ENCODE measurements at places on chromosomes 4 and X.

DNA sequence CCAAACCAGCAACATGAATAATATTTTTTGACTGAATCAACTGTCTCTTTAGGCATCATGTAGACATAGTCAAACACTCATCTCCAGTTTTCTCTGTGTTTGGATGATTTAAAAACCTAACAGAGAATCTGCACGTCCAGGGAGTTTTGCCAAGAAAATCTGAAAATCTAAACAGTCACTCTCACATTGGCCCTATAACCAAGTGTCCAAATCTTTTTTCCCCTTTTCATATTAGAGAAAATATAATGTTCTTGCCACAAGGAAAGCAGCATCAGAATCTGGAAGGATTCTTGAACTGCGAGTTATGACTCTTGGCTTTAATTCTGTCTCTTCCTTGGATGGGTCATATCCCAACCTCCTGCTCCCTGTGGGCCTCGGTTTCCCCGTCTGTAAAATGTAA lies 8.8 kb upstream of the CHRDL1 start:
- DNase-seq: no peak

DNA sequence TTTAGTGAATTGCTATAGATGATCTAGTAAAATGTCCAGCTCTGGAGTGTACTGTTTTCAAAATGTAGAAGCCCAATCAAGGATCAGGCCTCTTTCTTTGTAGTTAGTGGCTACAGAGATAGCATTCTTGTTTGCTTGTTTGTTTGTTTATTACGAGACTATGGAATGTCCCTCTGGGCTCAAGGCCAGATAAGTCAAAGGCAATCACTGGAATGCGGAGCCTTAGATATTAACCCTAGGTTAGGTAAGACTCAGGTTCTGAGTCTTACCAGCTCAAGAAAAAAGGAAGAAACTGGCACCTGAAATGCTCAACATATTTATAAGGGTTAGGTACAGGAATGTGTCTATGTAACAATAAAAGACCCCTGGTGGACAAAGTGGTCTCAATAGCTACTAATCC lies 261.5 kb downstream of the SLC7A11 start:
- DNase-seq: no peak

DNA sequence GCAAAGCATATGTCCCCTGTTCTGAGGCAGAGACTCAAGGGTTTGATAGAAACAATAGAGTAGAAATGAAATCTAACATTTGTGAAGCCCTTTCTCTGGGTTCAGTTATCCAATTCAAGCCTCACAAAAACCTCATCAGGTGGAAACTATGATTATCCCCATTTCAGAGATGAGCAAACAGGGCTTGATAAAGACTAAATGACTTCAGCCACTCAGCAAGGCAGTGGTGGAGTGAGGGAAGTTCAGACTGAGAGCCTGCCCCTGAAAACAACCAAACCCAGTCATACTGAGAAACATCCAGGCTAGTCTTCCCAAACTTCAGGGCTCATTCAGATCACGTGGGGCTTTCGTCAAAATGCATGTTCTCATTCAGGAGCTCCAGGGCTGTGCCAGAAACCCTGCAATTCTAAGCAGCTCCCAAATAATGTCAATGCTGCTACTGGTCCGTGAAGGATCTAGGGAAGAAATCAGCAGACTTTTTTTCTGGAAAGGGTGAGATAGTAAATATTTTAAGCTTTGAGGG lies 109.6 kb upstream of the KIT start:
- no peak for DNase-seq

DNA sequence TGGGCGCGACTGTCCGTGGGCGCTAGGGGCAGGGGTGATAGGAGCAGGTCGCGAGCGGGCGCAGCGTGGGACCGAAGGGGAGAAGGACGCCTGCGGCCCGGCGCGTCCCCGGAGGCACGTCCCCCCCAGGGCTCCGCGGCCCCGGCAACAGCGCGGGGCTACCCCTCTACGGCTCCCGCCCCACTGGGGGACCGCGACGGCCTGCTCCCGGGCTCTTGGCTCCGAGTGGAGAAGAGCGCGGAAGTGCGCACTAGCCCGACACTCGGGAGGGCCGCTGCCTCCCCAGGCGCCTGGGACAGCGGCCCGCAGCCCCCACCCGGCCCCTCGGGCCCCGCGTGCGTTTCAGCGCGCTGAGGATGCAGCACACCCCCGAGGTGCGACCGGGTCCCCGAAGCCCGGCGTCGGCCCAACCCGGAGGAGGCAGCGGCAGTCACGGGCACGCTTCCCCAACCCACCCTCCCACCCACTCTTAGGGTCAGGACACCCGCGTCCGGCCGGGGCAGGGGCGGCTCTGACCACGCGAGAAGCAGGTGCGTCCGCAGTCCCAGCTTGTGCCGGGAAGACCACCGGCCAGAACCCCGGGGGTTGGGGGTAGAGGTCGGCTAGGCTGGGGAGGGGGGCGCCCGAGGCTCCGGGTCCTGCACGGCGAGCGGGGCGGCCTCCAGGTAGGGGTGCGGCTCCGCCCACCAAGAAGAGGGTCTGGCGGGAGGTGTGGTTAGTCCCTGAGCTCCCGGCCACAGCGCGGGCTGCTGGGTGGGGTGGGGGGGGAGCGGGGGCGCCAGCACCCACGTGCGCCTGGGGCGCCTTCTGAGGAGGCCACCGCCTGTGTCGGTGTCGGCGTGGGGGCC lies 18.5 kb upstream of the NAT8L start:
- no peak for DNase-seq

- DNase-seq: no peak
These were observed 35.5 kb upstream of the SPATA4 start for GRCh38 chr4:176230836-176231235.

GRCh38 chr4:138494931-138495330 lies 252.8 kb upstream of the SLC7A11 start:
- DNase-seq: no peak

DNA sequence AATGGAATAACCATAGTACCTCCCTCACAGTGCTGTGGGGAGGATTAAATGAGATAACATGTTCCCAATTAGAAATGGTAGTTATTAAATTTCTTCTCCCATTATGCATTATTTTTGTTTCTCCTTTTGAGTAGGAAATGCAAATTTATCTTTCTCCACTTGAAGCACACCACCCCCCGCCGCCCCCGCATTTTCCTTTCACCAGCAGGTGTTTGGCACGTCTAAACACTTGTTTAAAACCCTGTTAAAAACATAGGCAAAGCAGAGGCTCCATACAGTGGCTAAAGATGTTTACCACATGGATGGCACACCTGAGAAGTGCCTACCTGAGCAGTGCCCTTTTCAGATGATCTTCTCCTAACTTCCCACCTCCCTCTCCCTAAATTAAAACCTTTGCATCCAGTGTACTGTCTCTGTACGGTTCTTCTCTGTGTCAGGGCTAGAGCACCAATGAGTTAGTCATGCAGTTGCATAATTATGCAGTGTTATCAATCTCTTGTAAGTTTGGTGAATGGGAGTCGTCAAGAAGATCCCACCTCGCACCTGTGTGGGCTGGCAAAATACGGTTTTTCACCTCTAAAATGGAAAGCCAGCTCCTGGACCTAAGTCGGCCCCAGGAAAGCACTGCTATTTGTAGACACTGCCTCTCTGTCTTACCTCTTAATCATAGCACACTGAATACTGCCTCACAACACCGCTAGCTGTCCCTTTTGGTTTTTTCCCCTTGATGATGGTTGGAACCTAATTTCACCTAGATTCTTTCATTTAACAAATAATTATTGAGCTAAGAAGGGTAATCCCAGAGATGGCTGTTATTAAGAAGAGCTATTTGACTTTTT lies 122.0 kb downstream of the CT47B1 start:
- no peak for DNase-seq

- no peak for DNase-seq
These were observed 124.4 kb downstream of the RELL1 start for GRCh38 chr4:37561803-37562207.

DNA sequence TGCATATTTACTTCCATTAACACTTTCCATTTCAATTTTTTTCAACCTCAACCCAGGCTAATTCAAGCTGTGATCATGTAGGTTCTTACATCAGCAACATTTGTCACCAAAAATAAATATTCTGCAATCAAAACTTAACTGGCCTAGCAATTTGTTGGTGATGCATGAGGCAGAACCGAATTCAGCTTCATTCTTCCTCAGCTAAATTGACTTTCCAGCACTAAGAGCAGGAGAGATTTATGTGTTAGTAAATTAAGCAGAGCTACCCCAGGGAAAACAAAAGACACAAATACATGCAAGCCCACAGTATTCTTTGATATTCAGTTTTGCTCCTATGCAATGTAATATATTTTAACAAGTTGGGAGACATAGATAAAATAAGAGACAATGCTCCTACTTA lies 208.7 kb upstream of the NDST3 start:
- DNase-seq: no peak

DNA sequence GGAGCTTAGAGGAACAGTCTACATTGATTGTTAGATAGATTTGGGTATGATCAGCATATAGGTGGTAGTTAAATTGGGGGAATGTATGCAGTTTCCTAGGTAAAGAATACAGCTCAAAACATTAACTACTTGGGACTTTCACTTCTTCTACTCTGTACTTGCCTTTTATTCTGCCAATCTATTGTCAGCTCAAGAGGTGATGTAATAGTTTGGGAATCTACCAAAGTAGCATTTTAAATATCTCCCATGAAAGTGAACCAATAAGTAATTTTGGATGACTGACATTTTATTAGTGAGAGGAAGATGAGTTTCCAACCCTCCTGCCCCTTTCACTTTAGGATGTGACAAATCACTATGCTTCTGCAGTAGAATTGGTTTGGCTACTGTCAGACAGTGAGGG lies 43.4 kb downstream of the NUDT6 start:
- DNase-seq: no peak

- DNase-seq: no peak
These were observed 153.5 kb downstream of the CAMK2D start for GRCh38 chr4:113607998-113608397.

DNA sequence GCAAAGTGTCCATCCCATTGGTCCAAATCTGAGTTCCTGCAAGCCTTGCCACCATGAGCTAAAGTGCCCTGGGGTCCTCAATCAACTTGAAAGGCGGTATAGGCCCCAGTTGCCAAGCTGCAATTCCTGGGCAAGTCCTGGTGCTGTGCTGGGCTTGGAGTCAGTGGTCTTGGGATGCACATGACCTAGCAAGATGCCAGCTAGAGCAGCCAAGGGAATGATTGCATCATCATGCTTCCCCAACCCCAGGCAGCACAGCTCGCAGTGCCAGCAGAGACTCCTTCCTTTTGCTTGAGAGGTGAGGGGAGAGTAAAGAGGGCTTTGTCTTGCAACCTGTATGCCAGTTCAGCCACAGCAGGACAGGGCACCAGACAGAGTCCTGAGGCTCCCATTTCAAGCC lies 50.5 kb downstream of the KCNIP4 start:
- no peak for DNase-seq

DNA sequence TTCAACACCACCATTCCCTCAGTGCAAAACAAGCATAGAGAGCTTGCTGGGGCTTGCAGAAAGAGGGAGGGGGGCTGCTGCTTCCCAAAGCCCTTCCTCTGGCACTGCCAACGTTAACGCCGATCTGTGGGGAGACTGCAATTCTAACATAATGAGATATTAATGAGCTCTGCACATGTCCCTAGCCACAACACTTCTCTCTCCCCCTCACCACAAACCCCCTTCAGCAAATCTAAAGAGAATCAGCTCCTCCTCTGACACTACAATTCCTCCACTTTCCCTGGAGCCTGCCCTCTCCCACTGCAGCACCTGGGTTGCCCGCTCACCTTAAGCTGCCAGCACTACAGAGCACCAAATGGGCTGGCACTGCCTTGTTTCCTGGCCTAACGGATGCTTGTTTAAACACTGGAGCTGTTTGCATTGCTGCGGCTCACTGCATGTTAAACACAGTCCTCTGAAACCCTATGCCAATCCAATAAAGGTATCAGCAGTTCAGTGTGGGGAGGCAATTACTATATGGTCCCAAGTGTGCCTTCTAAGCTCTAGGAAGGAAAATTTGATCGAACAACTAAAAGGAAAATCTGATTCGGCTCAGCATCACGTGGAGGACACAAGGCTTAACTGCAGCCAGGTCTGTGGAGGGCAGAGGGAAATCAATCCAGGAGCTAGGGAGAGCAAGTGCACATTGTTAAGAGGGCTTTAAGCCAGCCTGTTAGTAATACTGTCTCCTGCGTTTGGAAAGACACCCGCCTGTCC lies 232.4 kb downstream of the MAML3 start:
- no peak for DNase-seq

DNA sequence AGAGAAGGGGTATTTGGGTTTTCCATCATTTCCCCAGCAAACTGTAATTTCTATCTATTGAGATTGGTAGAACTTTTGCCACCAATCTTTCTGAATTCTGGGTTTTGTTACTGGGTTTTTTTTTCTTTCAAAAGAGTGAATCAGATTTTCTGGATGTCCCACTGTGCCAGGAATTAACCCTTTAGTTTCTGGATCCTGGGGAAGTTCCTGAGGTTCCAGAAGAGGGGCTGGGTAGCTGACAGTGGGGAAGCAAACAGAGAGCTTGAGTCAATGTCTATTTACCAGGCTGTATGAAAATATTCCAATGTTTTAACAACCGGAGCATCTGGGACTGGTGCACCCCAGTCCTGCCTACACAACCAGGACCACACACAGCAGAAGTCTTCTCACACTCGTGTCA lies 25.8 kb upstream of the SOD3 start:
- DNase-seq: no peak

DNA sequence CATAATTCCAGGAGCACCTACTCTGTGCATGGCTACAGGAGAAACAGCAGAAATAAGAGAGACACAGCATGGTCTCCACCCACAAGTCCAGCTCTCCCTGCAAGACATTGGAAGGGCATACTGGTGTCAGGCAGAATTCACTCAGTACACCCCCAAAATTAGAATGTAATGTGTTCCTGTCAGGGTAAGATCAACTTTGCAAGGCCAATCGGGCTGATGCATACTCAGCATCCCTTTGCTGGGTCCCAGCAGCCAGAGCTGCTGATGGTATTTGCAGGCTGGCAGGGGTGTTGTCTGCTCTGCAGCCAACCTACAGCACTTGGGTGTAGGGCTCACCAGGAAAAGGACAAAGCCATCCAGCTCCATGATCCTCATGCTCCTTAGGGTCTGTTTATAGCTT lies 295.4 kb upstream of the STS start:
- DNase-seq: no peak

GRCh38 chr4:42513748-42514492 lies 116.6 kb downstream of the SHISA3 start:
- no peak for DNase-seq

GRCh38 chr4:133131829-133132460 lies 17.1 kb upstream of the PCDH10 start:
- no peak for DNase-seq

- no peak for DNase-seq
These were observed 2143.2 kb upstream of the TENM3 start for GRCh38 chr4:180099957-180100356.

DNA sequence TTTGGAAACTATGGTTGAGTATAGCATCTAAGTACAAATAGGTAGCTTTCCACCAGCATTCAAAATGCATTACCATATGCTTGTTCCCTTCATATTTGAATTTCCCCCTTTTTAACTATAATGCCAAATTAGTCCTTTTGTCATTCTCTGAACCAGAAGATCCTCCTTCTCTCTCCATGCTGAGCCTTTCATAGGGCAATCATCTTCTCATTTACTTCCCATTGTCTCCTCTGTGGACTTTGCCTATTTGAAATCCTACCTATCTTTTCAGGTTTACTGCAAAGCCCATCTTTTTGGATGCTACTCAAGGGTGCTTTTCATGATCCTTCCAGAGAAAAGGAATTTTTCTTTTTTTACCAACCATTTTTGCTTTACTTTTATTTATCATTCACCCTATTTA lies 54.7 kb downstream of the DKK2 start:
- no peak for DNase-seq

GRCh38 chr4:22532896-22533295 lies 17.0 kb upstream of the ADGRA3 start:
- DNase-seq: no peak
